Glutamatergic neuron (in vitro differentiated cells): ENCODE measurements at places on chromosomes 6 and 20.

DNA sequence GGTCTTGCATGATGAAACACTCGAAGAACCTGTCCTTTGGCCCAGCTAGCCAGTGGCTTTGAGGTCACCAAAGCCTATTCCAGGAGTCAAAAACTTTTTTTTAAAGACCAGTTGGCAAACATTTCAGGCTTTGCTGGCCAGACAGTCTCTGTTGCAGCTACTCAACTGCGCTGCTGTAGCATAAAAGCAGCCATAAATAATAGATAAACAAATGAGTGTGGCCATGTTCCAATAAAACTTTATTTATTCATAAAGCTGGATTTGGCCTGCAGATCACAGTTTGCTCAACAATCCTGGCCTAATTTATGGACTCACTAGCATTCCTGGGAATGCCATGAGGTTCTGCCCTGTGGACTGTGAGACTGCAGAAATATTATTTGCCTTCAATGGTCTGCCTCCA is 68.8 kb upstream of the LTV1 start:
- DNase-seq = no peak

GRCh38 chr20:49867453-49868215 is 47.7 kb downstream of the SPATA2 start:
- no peak for DNase-seq

- no peak for DNase-seq
Measured at GRCh38 chr6:122374307-122374706, 25.1 kb upstream of the HSF2 start.

- no peak for DNase-seq
Measured at GRCh38 chr6:158270389-158271127, 41.7 kb upstream of the TULP4 start.

- DNase-seq = no peak
Measured at GRCh38 chr6:19410481-19410880, 426.7 kb upstream of the ID4 start.
